ENCODE measurements at places on chromosomes 3 and 15.
A peak's percentile ranks its signal among the peaks of the same experiment; 100 is the strongest.

GRCh38 chr3:122397201-122397600, 13.2 kb downstream of the FAM162A start:
- no peak for DNase-seq

DNA sequence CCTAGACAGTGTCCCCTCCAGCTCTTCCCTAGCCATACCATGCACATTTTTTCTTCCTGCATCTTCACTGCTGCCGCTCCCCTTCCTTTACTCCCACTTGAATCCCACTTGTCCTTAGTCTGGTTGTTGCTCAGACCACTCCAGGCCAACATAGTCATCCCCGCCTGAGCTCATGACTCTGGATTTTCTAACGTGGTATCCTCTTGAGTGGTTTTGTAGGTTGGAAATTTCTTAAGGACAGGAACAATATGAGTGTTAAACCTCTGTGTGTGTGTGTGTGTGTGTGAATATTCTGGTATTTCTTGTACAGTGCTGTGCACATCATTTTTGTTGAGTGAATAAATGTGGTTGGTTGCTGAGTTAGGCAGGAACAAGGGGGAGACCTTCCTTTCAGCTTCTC, 3.1 kb downstream of the BAHD1 start:
- no peak for DNase-seq

GRCh38 chr3:32758375-32758753, 59.4 kb upstream of the TRIM71 start:
- DNase-seq = no peak

- no peak for DNase-seq
Observed at GRCh38 chr3:127106053-127106452, 86.9 kb upstream of the PRR23E start.

DNA sequence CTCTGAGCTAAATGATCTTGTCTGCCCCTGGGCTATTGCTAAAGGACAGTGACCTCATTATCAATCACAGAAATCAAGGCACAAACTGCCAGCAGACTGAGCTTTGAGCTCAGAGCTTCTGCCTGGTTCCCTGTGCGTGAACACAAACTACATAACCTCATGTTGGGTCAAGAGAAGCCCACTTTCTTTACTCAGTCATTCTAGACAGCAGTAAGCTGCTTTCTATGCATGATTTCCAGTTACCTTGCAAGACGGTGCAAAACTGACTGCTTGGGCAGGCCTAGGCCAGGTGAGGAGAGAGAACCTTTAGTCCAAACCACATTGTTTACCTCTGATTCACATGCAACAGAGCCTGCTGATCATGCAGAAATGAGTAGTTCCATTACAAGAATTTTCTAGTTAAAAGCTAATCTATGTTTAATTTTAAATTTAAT, 75.1 kb downstream of the ARRDC4 start:
- no peak for DNase-seq

- no peak for DNase-seq
Observed at GRCh38 chr15:56307180-56307579, 58.0 kb upstream of the TEX9 start.

- DNase-seq = no peak
Observed at GRCh38 chr3:134092208-134092701, 62.5 kb upstream of the SLCO2A1 start.

DNA sequence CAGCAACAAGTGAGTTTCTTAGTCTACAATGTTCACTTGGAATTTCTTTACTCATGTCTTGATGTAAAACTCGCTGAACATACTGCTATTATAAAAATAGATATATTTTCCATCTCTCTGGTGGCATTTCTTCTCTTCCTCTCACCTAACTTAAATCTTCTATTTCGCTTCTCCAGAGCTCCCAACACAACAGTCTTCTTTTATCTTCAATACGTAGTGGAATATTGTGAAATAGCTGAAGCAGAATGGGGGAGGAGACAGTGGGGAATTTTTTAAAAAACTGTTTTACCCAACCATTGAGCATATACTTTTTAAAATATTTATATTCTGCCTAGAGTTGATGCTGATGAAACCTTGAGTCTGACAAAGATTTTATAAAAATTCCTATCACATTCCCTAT, 548.5 kb downstream of the RBMS3 start:
- no peak for DNase-seq

- DNase-seq = no peak
Observed at GRCh38 chr3:169842960-169843359, 26.8 kb downstream of the LRRC31 start.

DNA sequence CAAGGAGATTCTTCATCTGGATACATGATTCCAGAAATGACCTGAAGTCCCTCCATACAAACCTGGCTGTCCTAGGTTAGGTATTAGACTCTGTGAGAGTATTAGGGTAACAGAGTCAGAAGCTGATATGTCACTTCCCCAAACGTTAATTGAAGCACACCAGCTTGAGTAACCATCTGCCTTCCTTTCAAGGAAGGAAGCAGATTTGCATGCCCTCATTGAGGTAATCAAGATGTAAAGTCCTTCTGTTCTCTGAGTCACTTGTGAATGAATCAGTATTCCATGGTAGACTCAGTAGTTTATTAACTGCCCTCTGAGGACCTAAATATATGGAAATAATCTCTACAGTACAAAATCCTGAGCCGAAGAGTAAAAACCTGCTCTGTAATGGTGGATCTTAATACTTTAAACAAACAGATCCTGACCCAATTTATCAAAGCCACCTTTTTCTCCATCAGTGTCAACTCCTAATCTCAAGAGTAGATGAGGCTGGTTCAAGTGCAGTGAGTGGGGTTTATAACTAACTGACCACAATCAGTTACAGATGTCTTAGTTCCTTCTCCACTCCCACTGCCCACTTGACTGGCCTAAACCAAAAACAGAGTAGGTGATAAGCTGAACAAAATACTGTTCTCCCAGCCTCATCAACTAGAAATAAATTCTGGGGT, 246.2 kb upstream of the CHRM5 start:
- peak; percentile 2 for DNase-seq

DNA sequence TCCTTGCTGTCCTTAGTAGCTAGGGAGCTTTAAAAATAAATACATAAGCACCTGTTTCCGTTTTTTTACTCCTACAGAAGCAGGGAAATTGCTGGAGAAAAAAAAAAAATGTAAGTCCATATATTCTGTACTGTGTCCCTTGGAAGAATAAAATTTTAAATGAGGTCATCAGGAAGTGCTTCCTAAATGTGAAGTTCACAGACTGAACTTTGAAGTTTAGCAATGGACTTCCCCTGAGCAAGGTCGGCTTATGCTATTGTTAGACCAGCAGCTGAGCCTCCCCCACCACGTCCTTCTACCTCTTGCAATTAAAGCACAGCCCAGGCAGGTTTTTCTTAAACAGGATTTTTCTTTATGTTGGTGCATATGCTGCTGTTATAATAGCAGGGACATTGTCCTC, 26.3 kb downstream of the LIPC start:
- DNase-seq = no peak

GRCh38 chr15:49424954-49425353, 1.9 kb downstream of the FGF7 start:
- no peak for DNase-seq

GRCh38 chr15:81723113-81723651, 322.6 kb downstream of the MEX3B start:
- DNase-seq = peak; percentile 6

Measured in fibroblast of the conjunctiva (primary cell).